Stimulated activated CD4-positive, alpha-beta T cell treated with anti-CD3 and anti-CD28 coated beads, Interleukin-2, amount 100 ng/mL, for 4 hours (primary cell): ENCODE measurements at places on chromosomes 1 and 21.
A peak's percentile ranks its signal among the peaks of the same experiment; 100 is the strongest.

DNA sequence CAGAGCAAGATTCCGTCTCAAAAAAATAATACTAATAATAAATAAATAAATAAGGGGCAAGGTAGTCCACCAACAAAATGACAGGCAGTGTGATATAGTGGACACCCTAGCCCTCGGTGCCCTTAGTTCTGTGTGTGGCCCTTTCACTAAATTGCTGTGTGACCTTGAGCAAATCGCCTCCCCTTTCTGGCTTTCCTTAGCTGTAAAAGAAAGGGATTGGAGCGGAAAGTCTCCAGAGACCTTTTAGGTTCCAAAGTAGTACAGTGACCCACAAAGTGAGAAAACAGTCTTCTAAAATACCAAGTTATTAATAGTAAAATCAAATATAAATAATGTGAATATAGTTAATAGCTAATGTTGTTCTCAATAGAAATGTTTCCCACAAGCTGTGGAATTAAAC is 7.6 kb downstream of the LMNA start:
- no peak for DNase-seq

GRCh38 chr1:107267489-107267888 is 126.7 kb downstream of the NTNG1 start:
- no peak for DNase-seq

- peak; percentile 90 for DNase-seq
Observed at GRCh38 chr1:154328318-154329151, 3.2 kb downstream of the ATP8B2 start.

GRCh38 chr1:111789666-111790316 is 34.1 kb downstream of the DDX20 start:
- no peak for DNase-seq

DNA sequence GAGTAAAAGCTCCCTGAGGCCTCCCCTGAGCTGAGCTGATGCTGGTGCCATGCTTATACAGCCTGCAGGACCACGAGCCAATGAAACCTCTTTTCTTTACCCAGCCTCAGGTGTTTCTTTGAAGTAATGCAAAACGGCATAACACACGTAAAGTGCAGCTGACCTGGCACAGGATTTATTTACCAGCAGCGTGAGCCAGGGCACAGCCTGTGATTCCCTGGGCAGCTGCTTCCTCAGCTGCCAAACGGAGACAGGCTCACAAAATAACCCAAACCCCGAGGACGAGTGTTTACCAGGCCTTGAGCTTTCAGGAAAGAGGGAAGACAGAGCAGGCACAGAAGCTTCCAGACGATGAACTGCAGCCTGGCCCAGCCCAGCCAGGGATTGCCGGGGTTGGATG is 120.6 kb upstream of the ARHGEF16 start:
- no peak for DNase-seq

DNA sequence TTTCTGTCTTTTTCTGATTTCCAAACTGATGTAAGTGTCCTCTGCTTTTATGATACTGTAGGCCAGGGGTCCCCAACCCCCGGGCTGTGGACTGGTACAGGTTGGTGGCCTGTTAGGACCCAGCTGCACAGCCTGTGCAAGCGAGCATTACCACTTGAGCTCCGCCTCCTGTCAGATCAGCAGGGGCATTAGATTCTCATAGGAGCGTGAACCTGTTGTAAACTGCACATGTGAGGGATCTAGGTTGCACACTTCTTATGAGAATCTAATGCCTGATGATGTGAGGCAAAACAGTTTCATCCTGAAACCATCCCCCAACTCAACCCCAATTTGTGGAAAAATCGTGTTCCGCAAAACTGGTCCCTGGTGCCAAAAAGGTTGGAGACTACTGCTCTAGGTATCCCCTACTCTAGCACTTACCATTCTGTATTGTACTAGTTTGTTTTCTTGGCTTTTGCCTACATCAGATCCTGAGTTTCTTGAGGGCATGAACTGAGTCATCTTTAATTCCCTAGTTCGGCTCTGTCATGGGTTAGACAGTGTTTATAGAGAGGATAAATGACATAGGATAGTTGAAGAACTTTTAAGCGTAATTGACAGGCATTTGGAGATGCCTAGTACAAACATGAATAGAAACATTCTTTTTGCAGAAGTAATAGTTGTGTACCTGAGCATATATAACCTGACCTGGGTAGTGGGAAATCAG is 4.1 kb downstream of the ABCD3 start:
- no peak for DNase-seq

- DNase-seq = no peak
Observed at GRCh38 chr1:76501136-76501535, 366.1 kb upstream of the ST6GALNAC5 start.

DNA sequence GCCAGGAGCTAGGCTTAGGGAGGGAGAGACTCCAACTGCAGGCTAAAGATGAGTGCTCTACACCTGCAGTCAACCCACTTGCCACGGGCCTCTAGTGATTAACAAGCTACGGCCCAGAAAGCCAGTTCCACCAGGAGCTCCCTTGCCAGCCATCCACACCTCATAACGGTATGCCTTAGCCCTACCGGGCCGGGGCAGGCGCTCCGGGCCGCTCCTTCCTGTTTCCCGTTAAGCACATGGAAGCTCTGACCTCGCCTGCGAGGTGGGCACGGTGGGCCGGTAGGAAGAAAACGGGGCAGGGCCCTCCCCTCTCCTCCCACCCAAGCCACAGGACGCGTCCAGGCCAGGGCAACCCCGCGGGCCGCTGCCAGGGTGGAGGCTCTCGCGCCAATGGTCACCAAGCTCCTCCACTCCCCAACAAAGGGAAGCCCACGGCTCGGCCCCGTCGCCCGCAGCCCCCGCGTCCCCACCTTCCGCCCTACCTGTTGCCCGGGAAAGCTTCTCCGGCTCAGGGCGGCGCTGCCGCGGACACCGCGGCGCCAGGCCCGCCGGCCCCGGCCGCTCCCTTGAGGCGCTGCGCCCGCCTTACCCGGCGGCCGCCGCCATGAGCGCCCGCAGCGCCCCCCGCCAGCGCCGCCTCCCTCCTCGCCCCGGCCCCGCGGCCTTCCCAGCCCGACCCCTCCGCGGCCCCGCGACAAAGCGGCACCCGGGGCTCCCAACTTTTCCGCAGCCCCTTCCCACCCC is 627 bp downstream of the CERS2 start:
- DNase-seq = peak; percentile 23
